ENCODE measurements at places on chromosomes 6 and 20. TPM values are rescaled to one million over a fixed set of nuclear protein-coding genes. Genes with fewer than 3 reads are reported as not detected.

The BPIFB1 gene
- total RNA-seq: not detected

The TGM2 gene
- 202 TPM for total RNA-seq

GRCh38 chr20:61369731-61370520 is 117.9 kb downstream of the CDH4 start:
- no peak for DNase-seq

GRCh38 chr20:33658929-33659328 is 3.2 kb upstream of the C20orf144 start:
- no peak for DNase-seq

- no peak for DNase-seq
These were observed 71.0 kb upstream of the RALGAPA2 start for GRCh38 chr20:20783450-20783849.

GRCh38 chr20:20216941-20217340 is 151.0 kb upstream of the INSM1 start:
- DNase-seq: no peak

DNA sequence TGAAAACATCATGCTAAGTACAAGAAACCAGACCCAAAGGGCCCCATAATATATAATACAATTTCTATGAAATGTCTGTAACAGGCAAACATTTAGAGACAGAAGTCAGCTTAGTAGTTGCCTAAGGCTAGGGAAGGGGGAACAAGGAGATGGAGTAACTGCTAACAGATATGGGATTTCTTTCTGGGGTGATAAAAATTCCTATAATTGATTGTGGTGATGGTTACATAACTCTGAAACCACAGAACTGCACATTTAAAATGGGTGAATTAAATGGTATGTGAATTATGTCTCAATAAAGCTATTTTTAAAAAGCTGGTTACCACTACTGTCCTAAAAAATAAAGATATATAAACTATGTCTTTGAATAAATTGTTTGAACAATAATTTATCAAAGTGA is 3.2 kb downstream of the CEP162 start:
- no peak for DNase-seq

The CAGE1 gene
- not detected for total RNA-seq

The EEF1A2 gene
- 17.8 TPM for total RNA-seq

GRCh38 chr20:49099011-49099410 is 52.9 kb downstream of the CSE1L start:
- no peak for DNase-seq

The TAP2 gene
- 8.6 TPM for total RNA-seq

The GZF1 gene
- 10.4 TPM for total RNA-seq

The OR12D3 gene
- total RNA-seq: not detected

The DAAM2 gene
- total RNA-seq: 446 TPM

The PAK5 gene
- 0.42 TPM for total RNA-seq

The CFB gene
- total RNA-seq: 13.1 TPM

- no peak for DNase-seq
These were observed 8.8 kb downstream of the NR2E1 start for GRCh38 chr6:108174371-108175175.

- no peak for DNase-seq
These were observed 1.3 kb downstream of the RIPOR3 start for GRCh38 chr20:50689864-50690649.

All from esophagus muscularis mucosa (tissue), 4 donors.